ENCODE measurements at places on chromosomes 6 and 20. TPM values are rescaled to one million over a fixed set of nuclear protein-coding genes. Genes with fewer than 3 reads are reported as not detected.

The PI3 gene
- not detected for total RNA-seq

- no peak for DNase-seq
Observed at GRCh38 chr6:78999737-79000136, 78.3 kb downstream of the PHIP start.

- no peak for DNase-seq
Observed at GRCh38 chr6:48109944-48110343, 1.1 kb downstream of the PTCHD4 start.

GRCh38 chr20:12977328-12978125 lies 31.2 kb upstream of the SPTLC3 start:
- no peak for DNase-seq

GRCh38 chr20:25273541-25274358 lies 25.9 kb downstream of the PYGB start:
- no peak for DNase-seq

DNA sequence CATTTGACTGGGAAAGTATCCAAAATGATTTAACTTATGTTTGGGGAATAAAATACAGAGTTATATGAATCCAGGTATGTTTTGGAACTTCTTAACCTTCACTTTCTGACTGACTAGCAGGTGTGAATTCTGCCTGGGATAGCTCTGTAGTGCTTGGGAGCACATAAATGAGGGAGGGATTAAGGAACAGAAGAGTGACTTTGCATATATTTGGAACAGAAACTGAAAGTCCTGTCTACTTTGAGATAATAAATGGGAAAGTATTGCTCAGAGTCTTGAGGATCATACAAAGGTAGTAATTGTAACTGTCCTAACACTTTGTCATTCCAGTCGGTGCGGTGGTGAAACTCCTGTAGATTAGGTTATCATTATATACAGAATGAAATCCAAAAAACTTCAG lies 317.6 kb downstream of the RIMS1 start:
- no peak for DNase-seq

DNA sequence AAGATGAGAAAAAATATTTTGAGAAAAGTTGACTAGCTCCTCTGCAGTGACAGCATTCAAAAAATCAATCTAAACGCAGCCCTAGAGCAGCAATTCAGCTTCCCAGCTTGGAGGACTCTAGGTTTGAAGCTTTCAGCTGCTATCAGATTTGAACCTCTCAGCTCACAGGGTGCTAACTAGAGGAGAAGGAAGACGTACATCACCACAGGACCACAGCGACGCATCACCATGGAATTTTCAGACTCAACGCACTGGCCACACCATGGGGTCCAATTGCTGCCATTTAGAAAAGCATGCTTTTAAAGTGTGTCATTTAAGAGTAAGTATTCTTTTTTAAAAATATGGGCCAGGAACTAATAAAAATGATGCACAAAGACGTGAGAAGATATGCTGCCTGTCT lies 45.0 kb upstream of the FUCA2 start:
- no peak for DNase-seq

GRCh38 chr6:111975466-111975865 lies 78.4 kb upstream of the CCN6 start:
- DNase-seq = no peak

- no peak for DNase-seq
Observed at GRCh38 chr20:13927171-13927570, 63.2 kb downstream of the SEL1L2 start.

- no peak for DNase-seq
Observed at GRCh38 chr20:59603176-59603575, 1.2 kb upstream of the PHACTR3 start.

DNA sequence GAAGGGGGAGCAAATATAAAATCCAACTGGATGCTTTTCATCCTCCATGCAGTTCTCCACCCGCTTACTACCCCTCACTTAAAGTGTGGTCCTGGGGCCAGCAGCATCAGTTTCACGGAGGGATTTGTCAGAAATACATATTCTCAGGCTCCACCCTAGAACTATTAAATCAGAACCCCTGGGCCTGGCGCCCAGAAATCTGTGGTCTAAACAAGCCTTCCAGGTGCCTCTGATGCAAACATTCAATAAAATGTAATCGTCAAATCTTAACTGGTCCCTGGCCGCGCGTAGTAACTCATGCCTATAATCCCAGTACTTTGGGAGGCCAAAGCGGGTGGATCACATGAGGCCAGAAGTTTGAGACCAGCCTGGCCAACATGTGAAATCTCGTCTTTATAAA lies 47.7 kb downstream of the ATXN1 start:
- DNase-seq = no peak

- no peak for DNase-seq
Observed at GRCh38 chr6:149060300-149060984, 257.1 kb upstream of the TAB2 start.

DNA sequence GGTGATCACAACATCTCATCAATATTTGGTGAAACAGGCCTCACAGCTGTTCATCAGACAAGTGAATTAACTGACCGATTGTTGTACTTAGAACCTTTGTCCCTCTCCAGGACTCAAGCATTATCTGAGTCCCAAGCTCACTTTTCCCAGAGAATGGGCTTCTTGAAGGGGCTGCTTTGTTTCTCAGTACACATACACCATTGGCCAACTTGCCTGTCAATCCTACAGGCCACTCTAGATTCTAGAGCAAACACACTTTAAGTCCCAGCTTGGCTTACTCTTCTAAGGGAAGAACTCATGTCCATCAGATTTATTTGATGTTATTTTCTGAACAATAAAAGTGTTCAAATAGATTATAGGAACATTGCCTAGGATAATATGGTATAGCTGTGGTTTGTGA lies 249.5 kb downstream of the BCKDHB start:
- no peak for DNase-seq

DNA sequence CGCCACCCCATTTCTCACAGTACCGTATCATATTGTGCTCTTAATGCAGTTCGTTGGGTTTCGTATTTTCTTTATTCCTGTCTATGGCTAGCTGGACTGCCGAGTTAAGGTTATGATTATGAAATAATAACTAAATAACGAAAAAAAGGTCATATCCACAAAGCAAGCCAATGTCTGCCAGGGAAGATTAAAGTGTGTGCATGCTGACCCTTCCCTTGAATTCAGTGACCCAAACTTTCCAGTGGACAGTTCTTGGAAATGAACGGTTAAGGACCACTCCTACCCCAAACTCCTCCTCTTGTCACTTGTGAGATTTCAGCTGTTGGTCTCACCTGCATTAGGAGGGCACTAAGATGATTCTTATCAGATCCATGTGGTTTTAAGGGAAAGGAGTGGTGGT lies 171.6 kb downstream of the ZNF217 start:
- DNase-seq = no peak

DNA sequence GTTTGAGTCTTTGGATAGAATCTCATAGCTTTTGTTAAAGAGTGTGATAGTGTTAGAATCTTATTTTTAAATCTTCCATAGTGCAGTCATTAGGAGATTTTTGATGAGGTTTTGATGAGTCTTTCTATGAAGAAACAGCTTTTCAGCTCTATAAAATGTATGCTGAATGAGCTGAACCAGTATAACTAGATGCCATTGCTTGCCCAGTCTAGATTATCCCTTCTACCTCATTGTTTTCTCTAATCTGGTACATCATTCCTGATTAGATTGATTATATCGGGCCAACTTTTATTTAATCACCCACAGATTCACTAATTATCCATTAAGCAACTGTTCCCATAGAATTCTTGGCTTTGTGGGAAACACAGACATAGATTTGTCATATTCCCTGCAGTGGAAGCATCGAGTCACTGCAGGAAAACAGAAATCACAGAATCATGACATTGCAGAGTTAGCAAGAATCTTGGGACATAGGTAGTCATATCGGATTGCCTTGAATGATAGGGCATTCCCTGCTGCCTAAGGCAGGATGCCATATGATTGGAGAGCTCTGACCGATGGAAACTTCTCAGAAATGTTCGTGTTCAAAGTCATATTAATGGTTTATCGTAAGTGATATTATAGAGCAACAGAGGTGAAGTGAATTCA lies 882.7 kb upstream of the FLRT3 start:
- no peak for DNase-seq

DNA sequence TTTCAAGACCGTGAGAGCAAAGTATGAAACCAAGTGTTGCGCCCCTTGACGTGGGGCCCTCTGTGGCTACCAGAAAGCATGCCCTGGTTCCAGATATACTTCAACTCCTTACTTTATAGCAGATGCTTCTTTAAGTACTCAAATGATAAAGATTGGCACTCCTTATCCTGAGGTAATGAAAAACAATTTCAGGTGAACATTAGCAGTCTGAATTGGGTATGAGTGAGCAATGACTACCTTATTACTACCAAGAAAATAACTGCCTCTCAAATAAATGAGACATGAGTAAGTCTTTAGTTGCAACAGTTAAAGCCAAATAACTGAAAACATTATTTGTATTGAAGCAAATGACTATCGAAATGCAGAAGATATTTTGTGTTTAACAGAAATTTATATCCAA lies 408.7 kb downstream of the MMUT start:
- DNase-seq = no peak

DNA sequence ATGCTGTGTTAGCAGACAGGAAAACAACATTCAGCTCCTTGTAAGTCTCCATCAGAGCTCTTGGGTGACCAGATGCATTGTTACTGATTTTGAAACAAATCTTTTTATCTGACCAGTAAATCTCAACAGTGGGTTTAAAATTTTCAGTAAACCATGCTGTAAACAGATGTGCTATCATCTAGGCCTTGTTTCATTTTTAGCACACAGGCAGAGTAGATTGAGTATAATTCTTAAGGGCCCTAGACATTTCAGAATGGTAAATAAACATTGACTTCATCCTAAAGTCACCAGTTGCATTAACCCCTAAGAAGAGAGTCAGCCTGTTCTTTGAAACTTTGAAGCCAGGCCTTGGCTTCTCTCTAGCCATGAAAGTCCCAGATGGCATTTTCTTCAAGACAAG lies 237.2 kb upstream of the BMP2 start:
- no peak for DNase-seq

DNA sequence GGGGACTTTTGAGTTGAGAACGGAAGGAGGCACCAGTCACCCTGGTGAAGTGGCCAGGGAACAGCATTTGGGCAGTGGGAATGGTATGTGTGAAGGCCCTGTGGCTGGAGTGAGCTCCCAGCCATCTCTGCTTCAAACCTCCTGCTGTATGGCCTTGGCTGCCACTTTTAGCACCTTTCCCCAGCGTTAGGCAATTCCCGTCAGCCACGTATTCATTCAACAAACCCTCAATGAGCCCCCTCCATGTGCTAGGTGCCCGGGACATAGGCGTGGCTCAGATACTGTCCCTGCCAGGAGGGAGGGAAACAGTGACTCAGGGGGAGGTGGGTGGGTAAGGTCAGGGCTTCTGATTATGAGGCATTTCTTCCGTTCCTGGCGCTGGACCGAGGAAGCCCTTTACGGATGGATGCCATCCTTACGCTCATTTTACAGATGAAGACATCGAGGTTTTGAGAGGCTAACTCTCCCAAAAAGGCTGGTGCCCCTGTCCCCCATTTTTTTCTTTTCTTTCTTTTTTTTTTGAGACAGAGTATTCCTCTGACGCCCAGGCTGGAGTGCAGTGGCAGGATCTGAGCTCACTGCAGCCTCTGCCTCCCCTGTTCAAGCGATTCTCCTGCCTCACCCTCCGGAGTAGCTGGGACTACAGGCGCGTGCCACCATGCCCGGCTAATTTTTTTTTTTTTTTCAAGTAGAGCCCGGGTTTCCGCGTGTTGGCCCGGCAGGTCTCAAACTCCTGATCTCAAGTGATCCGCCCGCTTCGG lies 37.5 kb downstream of the SRC start:
- no peak for DNase-seq

GRCh38 chr6:19013026-19013705 lies 626.0 kb downstream of the RNF144B start:
- DNase-seq = no peak

DNA sequence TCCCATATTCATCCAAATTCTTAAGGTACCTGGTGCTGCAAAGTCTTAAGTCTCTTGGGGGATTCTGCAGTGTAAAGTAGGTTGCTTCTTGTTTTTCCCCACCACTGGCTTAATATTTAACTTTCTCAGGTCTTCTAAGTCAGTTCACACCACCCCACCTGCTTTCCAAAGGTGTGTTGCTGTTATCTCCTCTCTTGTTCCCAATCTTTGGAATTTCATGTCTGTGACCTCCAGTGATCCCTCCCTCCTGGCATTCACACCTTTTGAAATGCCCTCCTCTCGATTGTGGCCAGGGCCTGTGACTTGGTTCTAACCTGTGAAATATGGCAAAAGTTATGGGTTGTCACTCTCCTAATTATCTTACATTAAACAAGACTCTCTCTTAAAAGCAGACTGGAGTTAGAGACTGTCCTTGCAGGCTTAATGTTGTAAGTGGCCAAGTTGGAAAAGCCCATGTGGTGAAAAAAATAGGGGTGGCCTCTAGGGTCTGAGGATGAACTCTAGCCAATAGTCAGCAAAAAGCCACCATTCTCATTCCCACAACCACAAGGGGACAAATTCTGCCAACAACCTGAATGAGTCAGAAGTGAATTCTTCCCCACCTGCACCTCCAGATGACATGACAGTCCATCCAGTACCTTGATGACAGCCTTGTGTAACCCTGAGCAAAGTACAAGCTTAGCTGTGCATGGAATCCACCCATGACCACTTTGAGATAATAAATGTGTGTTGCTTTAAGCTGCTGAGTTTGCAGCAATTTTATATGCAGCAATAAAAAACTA lies 45.1 kb downstream of the ADGRF1 start:
- no peak for DNase-seq

DNA sequence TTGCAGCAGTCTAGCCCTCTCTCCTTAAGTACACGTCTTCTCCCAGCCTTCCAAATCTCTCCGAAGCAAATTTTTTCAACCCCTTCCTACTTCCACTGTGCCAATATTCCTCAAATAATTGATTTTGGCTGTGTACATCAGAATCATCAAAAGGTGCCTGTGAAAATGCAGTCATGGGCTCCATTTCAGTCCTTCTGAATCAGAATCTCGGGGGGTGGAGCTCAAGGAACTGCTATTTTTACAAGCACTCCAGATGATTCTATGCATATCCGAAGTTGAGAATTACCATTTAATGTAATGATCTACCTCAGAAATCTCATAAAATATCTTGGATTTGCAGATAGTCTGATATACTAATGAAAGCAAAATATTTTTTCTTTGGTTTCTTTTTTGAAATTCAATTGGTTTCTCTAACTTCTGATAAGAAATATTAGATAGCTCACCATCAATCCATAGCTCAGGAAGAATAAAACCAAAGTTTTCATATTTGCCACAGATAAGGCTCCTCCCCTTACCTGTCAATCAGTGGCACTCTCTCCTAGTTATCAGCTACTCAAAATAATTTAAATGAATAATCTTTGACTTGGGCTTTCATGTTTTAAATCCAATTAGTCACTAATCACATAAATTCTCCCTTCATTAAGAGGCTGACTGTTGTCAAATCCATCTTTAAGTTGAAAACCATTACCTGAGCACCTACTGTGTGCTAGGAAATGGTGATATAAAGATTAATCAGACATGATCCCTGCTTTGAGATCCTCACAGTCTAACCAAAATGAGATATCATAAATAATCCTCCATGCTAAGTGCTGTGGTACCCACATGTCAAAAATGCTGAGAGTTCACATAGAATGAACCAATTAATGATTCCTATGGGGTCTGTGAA lies 36.4 kb upstream of the STXBP5 start:
- DNase-seq = no peak

Data from breast epithelium (tissue), 4 donors.